ENCODE measurements at places on chromosomes 1 and 21.
A peak's percentile ranks its signal among the peaks of the same experiment; 100 is the strongest.

- no peak for DNase-seq
These were observed 8.7 kb downstream of the KIF21B start for GRCh38 chr1:201014816-201015200.

DNA sequence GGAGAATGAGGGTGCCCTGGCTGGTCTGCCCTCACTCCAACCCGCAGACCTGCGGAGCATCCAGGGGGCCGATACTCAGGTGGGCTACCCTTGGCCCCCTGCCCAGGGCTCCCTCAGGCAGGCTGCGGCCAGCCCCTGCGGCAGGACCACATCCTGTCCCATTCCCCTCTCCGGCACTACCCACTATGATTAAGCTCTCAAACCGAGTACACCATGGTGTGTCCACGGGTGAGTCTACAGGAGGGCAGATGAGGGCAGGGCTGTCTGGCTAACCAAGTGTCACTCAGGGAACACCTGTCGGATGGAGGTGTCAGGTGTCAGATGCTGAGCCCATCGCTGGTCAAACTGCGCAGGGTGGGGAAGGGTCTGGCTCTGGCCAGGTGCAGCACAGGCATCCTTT is 47.2 kb downstream of the SLC66A1 start:
- DNase-seq, result no peak

DNA sequence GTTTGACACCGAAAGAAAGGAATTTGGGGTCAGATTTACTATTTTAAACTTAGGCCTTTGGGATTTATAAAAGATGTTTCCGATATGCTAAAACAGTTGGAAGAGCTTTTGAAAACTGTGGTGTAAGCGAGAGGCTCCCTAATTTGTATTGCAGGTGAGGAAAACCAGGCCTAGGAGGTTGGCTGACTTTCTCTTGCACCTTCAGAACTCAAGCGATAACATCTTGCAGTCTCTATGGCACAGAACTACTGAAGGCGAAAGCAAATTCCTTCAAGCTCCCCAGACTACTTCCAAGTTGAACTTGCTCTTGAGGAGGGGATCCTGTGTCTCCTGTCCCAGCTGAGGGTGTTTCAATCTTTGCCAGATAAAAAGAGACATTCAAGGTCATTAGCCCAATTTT is 685.7 kb downstream of the ADGRL2 start:
- DNase-seq, result no peak

- peak; percentile 62 for DNase-seq
These were observed 1.3 kb upstream of the RC3H1 start for GRCh38 chr1:174023440-174023839.

GRCh38 chr1:170594066-170594626 is 62.2 kb downstream of the GORAB start:
- no peak for DNase-seq

DNA sequence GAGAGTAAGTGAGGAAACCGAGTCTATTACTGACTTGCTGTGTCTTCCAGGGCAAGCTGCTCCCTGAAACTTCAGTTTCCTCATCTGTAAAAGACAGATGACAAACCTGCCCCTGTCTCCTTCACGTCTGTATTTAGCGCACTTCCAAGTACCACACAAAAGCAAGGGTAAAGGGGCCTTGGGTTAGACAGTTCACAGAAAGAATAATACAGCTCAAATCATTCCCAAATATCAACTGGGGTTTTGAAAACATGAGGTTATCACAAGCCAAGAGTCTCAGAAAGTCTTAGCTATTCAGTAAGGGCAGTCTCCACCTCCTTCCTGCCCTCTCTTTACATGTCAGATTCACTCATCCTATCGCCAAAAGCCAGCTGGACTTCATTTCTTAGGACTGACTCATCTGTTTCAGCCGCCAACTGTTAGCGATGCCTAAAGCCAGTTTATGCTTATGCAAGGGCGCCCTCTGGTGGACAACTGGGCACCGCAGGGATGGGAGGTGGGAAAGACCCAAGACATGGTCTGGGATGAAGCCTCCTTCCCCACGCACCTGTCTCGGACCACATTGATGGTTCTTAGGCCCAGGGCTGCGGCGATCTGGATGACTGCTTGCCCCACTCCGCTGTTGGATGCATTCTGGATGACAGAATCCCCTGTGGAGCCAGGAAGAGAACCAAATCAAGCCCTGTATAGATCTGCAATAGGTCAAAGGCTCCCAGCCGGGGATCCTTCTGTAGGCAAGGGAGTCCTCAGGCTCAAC is 21.1 kb upstream of the SRSF4 start:
- peak; percentile 97 for DNase-seq

GRCh38 chr1:157696966-157697628 is 3.5 kb downstream of the FCRL3 start:
- DNase-seq, result no peak

DNA sequence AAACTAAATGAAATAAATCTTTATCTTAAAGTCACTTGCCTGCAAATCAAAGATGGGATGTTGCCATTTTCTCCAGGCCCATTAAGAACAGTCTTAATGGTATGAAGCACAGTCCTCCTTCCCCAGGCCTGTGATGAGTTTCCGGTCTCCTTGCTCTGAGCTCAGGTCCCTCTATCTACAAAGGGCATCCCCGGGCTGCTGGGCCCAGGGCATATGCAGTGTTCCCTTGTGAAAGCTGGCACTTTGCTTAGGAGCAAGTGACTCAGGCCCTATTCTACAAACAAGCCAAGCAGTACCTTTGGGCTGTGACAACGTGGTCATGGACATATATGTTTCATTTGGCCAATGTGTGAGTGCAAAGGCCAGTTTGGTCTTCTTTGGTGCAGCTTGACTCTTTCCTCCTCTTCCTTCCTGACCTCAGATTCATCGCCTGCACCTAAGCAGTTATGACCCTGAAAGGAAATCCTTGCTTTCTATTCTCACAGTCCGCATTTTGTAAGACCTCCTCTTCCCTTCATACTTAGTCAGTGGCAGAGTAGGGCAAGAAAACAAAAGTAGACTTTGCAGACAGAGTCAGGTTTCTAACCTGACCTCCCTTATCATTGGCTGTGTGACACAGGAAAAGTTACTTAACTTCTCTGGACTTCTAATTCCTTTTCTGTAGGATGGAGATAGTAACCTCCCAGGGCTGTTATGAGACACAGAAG is 109.5 kb downstream of the ERG start:
- no peak for DNase-seq

DNA sequence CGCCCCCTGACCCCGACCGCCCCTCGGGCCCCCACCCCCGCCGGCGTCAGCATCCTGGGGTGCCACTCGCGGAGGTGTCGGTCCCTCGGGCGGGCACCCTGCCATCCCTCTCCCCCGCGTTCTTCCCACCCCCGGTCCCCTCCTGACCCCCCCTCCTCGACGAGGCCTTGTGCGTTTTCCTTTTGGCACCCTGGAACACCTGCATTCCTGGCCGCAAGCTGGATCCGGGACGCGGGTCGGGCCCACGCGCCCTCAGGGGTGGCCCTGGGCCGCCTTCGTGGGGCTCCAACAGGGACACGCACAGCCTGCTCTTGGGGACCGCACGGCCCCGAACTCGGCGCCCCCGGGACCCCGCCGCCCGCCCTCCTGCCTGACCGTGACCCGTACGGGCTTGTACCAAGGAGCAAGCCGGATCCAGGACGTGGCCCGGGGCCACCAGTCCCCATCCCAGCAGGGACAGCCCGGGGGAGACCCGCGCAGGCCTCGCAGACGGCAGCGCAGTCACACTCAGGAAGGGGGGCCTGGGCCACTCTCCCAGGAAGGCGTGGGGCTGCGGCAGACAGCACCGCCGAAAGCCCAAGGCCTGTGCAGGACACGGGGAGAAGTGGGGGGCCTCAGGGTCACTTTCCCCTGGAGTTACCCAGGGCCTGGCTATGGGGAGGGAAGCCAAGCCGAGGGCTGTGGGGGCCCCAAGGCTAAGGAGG is 579 bp upstream of the SLC19A1 start:
- peak; percentile 27 for DNase-seq

GRCh38 chr1:9624081-9624480 is 27.4 kb upstream of the PIK3CD start:
- DNase-seq, result no peak

- no peak for DNase-seq
These were observed 19.0 kb upstream of the ABCG1 start for GRCh38 chr21:42199868-42200463.

DNA sequence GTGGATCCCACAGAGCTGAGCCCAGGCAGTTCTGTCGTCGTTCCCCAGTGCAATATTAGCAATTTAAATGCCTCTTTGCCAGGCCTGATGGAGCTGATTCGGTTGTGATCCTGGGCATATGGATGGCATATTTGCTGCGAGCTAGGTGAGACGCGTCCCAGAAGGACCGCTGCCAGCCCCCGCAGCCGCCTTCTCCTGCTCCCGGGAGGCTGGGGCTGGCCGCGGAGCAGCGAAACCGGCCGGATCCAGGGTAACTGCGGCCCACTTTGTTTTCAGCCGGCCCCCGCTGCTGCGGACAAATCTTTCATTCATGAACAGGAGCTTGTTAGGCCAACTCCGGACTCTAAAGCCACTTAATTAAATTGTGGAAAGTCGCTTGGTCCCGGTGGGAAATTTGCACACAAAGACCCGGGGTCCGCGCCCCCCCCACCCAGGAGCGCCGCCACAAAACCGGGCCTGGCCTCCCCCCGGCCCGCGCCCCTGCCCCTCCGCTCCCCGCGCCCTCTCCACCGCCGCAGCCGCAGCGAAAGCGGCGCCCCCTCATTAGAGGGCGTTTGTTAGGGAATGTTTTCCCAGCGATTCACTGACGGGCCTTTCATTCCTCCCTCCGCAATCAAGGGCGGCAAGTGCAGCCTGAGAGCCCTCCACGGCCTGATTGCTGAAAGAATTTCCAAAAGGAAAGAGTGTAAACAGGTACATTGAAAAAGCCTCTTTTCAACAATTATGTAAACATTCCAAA is 383.3 kb downstream of the RRAGC start:
- DNase-seq, result no peak

GRCh38 chr1:57248830-57249229 is 175.0 kb downstream of the DAB1 start:
- DNase-seq, result no peak

DNA sequence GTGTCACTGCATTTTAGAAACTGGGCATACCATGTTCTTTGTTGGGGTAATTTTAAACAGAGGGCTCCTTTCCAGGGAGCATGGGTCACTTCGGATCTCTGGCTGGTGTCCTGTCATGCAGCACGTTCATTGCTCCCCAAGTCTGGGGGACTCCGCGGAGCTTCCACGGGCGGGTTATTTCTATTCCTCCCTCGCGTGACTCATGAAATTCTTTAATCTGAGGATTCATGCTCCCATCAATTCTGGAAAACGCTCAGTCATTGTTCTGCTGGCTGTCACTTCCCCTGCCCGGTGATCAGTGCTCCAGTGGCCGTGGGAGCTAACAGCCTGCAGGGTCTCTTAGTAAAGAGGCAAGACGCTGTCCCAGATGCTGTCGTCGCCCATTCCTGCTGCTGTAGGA is 28.1 kb downstream of the CFAP74 start:
- DNase-seq, result no peak

DNA sequence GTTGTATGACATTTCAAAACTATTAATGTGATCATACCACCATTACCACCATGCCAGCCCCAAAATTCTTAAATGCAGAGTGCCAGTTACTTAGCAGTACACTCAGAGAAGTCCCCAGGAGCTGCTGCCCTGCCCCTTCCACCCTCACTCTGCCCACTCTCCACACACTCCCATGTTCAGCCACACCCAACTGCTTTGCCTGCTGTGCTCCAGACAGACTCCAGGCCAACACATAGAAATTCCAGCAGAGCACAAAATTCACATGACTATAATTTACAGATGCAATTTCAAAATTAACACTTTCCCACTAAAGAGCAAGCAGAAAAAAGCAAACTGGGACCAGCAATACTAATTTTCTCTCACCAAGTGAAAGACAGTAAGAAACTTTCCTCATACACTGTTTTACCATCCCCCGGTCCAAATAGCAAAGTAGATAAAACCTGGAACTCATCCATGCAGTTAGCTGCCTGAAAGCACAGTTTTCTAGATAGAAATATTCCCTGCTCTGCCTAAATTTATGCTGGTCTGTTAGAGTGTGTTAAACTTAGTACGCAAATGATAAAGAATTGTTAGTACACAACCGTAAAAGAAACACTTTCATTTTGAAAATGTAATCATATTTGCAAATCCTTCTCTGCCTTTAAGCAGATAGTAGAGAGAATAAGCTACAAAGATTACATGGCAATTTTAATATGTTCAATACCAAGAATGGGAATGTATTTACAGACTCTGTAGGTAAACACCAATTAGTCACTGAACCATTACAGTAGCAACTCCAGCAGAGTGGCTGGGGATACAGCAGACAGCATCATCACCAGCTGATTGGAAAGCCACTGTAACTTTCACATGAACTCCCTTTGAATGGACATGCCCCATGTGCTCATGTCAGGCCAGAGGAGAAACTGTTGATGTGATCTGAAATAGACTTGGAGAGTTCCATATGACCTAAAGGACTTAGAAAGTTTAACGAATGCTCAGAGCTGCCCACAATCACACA is 176.5 kb downstream of the VAV3 start:
- no peak for DNase-seq

- DNase-seq, result no peak
These were observed 5.1 kb downstream of the CLCNKA start for GRCh38 chr1:16026723-16027484.

GRCh38 chr1:53669621-53670191 is 69.3 kb downstream of the GLIS1 start:
- DNase-seq, result no peak

GRCh38 chr1:227391211-227391610 is 72.9 kb upstream of the CDC42BPA start:
- DNase-seq, result no peak

DNA sequence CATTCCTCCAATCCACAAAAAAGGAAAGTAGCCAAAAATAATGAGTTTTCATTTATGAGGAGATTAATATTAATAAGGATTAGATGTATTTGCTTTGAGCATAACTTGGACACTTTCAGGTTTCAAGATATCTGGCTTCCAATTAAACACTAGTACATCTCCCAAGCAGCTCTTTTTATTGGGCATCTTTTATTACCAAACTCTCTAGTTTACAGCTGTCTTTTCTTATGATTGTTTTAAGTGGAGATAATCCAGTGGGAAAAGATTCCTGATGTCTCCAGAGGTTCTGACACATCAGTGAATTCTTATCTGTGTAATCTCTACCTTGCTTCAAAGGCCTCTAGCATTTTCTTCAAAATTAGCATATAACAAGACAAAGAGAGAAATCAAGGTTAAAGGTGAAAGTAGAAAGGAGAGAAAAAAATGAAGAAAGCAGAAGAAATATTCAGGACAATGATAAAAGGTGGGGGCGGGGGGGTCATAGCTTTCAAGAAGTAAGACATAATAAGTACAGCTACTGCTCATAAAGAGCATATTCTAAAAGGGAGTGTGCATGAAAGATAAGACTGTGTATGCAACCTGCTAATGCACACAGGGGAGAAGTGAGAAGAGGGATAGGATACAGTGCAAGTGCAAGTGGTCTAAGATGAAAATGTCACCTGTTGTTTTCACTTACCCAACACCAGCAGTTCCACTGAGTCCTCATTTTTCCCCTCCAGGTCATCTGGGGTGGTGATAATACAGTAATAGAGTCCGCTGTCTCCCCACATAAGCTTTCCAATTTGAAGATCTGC is 19.1 kb downstream of the ILDR2 start:
- no peak for DNase-seq

DNA sequence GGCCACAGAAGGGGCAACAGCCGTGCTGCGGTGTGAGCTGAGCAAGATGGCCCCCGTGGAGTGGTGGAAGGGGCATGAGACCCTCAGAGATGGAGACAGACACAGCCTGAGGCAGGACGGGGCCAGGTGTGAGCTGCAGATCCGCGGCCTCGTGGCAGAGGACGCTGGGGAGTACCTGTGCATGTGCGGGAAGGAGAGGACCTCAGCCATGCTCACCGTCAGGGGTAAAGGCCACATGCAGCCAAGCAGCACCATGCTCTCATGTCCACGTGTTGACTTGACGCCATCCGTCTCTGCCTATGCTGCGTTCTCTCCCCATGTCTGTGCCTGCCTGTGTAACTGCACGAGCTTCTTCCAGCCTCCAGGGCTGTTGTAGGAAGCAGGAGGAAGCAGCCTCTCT is 85.5 kb downstream of the OBSCN start:
- no peak for DNase-seq

All from body of pancreas (tissue), 4 donors.